ENCODE measurements at places on chromosomes 11 and 22.

GRCh38 chr22:37676736-37677492, 1.5 kb downstream of the LGALS1 start:
- peak; percentile 26 for DNase-seq

DNA sequence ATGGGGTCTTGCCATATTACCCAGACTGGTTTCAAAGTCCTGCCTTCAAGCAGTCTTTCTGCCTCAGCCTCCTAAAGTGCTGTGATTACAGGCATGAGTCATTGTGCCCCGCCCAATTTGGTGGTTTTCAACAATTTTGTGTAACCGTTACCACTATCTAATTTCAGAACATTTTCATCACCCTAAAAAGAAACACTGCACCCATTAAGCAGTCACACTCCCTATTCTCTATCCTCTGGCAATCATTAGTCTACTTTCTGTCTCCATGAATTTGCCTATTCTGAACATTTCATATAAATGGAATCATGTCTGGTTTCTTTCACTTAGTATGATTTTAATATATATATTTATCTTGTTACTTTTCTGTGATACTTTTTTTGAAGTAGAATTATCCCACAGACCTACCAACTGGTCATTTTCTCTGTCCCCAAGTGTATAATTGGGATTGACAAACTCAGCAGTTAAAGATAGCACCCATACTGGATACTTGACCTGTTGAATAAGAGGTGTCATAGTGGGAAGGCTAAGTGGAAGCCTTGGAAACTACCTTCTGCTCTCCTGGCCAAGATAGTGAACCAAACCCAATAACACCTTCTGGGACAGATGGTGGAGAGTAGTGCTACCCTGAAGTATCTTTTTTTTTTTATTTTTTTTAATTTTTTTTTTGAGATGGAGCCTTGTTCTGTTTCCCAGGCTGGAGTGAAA, 64.8 kb downstream of the STIM1 start:
- no peak for DNase-seq

DNA sequence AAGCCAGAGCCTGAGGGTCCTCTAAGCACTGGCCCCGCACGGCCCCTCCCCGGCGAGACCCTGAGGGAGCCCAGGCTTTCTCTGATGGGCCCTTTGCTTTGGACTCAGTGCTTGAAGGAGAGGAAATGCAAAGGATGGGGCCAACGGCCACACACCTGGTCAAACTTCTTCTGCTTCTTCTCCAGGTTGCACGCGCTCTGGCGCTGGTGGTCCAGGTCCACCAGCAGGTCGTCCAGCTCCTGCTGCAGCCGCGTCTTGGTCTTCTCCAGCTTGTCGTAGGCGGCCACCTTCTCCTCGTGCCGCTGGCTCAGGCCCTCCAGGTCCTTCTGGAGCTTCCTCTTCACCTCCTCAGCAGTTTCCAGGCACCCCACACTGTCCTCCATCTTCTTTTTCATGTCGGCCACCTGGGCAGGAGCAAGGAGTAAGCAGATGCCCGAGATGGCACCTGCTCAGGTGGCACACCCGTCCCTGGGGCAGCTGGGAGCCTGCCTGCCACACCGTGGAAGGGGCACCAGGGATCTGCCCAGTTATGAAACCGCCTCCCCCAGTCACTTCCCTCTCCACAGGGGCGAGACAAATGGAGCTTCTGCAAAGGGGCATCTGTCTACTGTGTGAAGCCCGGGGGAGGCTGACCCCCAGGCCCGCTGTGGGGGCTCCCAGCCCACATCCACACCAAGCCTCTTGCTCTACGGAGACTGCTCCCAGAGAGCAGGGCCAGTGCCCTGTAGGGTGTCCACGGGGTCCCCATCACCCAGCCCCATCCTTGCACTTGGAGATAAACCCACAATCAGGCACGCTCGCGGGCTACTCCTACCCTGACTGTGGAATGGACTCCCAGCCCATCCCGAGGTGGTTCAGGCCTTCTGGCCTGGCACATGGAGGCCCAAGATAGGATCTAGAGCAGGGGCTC, 39.2 kb downstream of the APOL1 start:
- DNase-seq: no peak

DNA sequence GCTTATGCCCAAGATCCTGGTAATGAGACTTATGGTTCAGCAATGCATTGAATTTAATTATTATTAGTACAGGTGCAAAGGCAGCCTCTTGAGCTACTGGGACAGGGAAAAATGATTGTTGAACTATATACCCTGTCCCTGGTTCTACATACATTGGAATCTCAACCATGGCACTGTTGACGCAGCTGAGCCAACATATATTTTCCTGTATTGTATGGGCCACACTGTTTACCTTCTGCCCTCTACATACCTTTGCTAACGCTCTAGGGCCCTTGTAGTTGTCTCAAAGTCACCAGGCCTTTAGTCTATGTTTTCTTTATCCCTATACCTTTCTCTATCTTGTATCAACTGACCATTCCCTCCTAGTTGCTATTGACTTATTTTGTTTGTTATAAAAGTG, 22.6 kb downstream of the KREMEN1 start:
- DNase-seq: no peak

GRCh38 chr11:80815752-80816453, 1375.1 kb upstream of the TENM4 start:
- no peak for DNase-seq

DNA sequence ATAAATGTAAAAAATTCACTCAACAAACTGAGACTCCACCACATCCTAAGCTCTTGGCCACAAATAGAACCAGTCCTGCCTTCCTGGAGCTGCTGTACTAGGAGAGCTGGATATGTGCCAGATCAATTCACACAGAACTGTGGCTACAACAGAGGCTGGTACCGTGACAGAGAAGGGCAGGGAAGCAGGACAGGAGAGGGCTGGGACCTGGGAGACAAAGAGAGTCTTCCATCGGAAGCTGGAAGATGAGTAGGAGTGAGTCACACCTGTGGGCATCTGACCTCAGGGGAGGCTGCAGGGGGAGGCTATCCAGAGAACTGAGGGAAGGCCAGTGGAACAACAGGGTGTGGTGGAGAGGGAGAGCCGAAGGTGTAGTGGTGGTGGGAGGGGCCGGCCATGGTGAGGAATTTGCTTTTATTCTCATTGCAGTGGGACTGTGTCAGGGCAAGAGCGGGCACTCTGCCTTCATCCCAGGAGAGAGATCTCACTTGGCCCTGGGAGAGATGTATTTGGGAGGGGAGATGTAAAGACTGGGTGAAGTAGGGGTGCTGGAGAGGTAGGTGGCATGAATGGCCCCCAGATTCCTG, 1.9 kb upstream of the LTBP3 start:
- DNase-seq: peak; percentile 41

- no peak for DNase-seq
Observed at GRCh38 chr11:43933226-43933607, 9.2 kb upstream of the C11orf96 start.

DNA sequence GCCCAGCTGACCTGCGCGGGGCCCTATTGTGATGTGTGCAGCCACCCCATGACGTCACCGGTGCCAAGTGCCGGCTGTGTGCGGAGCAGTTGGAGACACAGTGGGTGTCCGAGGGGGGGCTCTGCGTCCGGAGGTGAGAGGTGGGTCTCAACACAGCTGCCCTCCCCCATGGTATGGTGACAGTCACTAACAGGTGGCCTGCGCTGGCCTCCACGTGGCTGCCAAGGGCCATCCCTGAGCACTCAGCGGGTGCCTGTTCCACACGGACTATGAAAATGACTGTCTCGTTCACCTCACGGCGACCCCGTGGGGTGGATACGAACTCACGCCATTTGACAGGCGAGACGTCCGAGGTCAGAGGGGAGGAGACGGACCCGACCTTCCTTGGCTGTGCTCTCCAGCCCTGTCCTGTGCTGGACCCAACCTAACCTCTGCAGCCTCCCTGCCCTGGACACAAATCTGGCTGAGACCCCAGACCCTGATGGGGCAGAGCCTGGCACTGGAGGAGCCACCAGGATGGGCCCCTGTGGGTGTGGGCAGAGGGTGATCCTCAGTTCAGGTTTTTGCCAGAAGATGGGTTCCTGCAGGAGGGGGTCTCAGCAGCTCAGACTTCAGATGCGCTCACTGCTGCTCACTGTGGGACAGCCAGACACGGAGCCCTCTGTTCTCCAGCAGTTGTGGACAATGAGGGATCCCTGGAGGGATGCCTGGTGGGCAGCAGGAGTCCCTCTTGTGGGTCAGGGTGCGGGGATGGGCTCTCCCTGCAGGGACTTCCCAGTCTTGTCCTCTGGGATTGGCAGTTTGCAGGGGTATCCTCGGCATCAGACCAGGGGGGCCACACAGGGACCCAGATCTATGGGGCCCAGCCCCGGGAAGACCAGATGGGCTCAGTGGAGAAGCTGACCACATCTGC, 6.3 kb downstream of the HRAS start:
- DNase-seq: peak; percentile 21

- DNase-seq: no peak
Observed at GRCh38 chr11:27720277-27720830, 20.1 kb upstream of the BDNF start.

DNA sequence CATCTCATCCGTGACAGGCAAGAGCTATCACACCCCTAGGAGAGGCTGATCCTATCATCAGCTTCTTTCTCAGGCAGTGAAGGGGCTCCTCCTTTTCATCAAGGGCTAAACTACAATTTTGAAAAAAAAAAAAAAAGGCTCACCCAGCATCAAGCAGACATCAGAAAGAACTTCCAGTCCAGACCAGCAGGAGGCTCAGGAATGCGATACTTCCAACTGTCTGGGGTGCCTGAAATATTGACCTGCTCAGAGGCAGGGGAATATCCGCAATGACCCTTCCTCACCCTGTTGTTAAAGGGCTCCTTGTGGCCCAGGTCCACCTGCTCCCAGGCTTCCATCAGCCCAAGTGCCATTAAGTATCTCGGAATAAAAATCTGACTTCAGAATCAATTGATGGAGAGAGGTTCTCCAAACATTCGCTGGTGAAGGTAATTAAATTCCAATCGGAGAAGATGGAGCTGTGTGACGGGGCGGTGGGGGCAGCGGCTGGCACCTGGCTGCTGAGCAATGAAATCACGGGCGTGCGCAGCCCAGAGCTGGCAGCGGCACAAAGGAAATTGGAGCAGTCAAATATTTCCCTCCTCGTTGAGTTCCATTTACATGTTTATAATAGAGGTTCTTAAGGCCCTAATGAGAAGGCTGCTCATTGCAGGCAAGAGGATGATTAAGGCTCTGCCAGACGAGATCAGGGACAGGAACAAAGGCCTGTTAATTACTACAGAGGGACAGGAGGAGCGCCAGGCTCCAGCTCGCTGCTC, 69.0 kb upstream of the THY1 start:
- DNase-seq: peak; percentile 88

- DNase-seq: no peak
Observed at GRCh38 chr11:98061858-98062257, 958.9 kb upstream of the CNTN5 start.

- DNase-seq: no peak
Observed at GRCh38 chr11:95688501-95689222, 100.9 kb downstream of the FAM76B start.

GRCh38 chr22:35690001-35690400, 27.7 kb upstream of the APOL5 start:
- DNase-seq: no peak

DNA sequence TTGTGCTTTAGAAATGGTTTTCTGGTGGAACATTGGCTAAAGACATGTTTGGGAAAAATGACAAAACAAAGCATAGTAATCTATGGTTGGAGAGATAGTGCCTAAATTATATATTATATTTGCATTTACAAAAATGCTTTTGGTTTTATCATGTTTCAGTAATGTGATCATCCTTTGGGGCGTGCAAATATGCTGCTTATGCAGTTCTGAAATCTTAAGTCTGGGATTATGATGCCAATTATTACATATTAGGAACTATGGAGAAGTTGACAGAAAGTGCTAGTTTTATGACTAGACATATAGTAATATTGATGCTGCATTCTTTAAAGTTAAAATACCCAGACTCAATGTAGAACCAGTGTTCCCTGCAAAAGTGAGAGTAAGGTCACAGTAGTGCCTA, 655.0 kb downstream of the METTL15 start:
- DNase-seq: no peak

GRCh38 chr22:47630741-47631534, 868.5 kb downstream of the TBC1D22A start:
- no peak for DNase-seq

DNA sequence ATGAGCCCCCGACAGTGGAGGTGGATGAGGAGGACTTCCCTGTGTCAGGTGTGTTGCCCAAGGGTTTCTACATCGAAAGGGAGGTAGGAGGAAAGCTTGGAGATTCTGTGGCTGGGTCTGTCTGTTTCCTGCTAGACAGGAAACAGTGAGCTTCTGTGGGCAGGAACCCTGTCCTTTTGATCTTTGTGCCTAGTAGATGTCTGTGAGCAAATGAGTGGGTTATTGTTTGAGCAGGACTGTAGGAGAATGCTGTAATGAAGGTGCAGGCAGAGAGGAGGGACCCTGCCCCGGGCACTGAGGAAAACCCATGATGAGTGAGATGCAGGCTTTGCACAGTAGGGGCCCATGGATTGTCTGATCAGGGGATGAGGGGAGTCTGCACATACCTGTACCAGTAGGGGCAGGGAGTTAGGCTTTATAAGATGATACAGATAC, 14.0 kb downstream of the USP35 start:
- no peak for DNase-seq

- DNase-seq: no peak
Observed at GRCh38 chr11:114496915-114497314, 57.6 kb downstream of the REXO2 start.

DNA sequence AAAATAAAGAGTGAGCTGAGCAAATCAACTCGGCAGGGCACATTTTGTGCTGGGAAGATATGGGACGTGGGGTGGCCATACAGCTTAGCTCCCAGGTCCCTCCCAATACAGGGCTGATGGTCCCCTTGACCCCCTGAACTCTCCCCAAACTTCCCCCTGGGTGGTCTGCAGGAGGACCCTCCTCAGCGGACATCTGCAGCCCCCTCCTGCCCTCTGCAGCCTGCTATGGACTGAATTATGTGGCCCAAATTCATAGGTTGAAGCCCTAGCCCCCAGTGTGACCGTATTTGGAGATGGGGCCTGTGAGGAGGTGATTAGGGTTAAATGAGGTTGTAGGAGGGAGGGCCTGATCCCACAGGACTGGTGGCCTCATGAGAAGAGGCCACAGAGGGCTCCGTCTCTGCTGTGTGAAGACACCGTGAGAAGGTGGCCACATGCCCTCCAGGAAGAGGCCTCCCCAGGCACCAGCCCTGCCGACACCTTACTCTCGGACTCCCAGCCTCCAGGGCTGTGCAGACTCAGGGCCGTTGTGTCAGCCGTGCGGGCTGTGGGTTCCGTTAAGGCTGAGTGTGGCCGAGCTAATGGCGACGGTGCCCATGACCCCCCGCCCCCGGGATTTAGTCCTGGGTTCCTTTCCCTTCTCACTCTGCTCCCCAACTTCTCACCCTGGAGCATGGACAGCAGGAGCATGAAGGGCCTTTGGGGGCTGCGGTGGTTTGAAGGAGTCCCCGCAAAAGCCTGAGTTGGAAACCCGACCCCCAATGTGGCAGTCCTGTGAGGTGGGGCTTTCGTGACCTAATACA, 1042.8 kb downstream of the BRD1 start:
- no peak for DNase-seq

- no peak for DNase-seq
Observed at GRCh38 chr22:29309332-29310064, 3.0 kb downstream of the GAS2L1 start.

DNA sequence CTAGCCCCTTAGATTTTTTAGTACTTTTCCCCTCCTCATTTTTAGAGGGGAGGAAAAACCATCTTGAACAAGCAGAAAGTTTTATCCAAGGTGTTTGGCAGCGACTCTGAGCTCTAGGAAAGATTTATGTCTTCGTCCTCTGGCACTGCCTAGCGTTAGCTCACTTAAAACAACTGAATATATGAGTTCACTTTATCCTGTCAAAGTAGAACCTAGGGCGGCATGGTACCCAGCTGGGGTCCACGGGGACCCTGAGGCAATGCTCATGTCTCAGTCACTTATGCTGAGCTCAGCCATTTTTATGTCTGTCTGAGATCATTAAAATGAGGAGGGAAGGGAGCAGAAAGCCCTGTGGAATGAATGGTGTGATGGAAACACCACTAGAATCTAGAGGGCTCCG, 14.2 kb upstream of the VSIG10L2 start:
- DNase-seq: no peak

Measured in NCI-H774 (cell line).